ENCODE measurements at places on chromosomes 2 and 18.

DNA sequence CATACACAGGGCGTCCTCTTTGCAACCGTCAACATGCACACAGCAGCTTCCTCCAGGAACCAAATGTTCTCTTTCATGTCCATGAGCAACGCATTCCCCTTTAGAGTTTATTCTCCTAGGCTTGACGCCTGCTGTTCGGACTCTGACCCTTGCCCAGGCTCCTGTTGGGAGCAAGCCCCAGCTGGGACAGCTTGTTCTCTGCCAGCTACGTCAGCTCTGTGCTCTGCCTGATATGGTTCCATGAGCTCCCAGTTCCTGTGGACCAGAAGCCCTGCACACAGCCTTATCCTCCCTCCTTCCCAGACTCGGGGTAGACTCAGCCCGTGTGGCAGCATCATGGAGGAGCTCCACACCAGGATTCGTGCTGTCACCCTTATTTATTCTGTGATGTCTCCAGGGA, 253.1 kb upstream of the PXDN start:
- DNase-seq: no peak

DNA sequence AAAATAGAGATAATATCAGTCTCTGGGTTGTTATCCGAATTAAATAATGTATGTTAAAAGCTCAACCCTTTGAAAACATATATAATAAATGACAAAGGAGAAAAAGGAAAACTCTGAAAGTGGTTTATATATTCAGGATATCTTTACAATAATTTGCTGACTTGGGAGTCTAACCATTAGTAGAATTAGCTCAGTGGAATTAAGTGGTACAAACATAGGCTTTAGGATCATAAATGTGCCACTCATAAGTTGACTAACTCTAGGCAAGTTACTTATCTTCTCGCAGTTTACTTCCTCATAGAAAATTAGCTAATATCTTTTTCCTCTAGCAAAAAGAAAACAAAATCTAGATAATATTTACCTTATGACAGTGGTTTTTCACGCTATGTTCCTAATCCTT, 44.6 kb downstream of the HEATR5B start:
- DNase-seq: no peak

DNA sequence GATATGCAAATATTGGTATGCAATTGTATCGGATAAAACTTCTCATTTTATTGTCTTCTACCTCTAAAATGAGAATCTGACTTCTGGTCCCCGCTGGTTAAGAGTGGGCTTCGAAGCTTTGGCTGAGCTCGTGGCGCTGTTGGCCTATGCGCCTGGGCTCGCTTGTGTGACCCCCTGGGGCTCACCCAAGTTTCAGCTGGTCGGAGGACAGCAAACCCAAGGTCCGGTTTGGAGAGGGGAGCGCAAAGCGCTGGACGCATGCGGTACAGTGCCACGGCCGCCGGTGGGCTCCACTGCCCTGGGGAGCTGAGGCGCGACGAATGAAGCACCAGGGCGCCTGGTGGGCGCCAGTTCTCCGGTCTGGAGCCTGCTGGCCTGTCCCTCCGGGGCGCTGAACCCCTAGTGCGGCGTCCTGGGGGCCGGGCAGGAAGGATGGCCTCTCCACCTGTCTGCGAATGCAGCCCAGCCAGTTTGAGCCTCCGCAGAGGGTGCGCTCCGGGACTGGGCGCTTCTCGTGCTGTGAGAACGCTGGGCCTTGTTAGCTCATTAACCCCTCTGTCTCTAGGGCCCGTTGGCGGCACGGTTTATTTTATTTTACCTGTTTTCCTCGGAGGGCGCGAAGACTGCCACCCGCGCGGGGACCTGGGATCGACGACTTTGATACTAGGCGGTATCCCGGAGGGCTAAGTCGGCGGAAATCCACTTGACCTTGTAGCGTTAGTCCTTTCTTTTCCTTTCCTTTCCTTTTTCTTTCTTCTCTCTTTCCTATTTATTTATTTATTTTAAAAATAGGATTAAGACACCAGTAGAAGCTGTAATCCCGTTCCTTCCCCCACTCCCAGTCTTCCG, 10.4 kb downstream of the MEIS1 start:
- DNase-seq: no peak

DNA sequence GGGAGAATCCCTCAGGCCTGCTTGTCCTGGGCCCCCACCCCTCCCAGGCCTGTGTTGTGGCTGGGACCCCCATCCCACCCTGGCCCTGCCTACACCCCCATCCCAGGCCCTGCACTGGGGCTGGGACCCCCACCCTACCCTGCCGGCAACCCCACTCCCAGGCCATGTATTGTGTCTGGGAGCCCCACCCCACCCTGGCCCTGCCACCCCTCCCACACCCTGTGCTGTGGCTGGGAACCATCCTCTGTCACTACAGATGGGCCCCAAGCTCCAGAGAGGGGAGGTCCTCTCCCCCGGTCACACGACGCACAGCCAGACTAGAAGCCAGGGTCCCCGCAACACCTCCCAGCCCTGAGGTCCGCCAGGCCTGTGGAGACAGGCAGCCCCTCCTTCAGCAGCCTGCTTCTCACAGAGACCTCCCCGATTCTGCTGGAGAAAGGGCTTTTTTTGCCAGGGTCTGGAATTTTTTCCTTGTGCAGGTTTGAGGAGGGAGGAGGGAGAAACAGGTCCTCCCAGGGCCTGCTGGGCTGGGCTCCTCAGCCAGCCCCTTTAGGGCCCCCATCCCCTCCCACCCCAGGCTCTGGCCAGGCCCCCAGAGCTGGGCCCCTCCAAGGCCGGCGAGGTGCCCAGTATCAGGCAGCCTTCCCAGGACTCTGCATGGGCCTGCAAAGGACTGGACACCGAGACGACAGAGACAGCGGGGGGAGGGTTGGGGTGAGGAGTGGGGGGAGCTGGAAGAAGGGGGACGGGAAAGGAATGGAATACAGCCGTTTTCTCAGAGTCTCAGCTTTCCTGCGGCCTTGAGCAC, 28.0 kb downstream of the KIF1A start:
- no peak for DNase-seq

- DNase-seq: no peak
Observed at GRCh38 chr2:145692971-145693478, 1173.1 kb upstream of the ZEB2 start.

GRCh38 chr2:30509716-30510115, 62.7 kb downstream of the LCLAT1 start:
- no peak for DNase-seq

- DNase-seq: no peak
Observed at GRCh38 chr2:215031321-215031720, 107.1 kb downstream of the ABCA12 start.

GRCh38 chr2:19757586-19757985, 144.2 kb downstream of the TTC32 start:
- no peak for DNase-seq

Data from NCI-H1930 (cell line).